Right atrium auricular region (tissue), 2 donors: ENCODE measurements at places on chromosomes 1 and 21. TPM values are rescaled to one million over a fixed set of nuclear protein-coding genes. Genes with fewer than 3 reads are reported as not detected.

DNA sequence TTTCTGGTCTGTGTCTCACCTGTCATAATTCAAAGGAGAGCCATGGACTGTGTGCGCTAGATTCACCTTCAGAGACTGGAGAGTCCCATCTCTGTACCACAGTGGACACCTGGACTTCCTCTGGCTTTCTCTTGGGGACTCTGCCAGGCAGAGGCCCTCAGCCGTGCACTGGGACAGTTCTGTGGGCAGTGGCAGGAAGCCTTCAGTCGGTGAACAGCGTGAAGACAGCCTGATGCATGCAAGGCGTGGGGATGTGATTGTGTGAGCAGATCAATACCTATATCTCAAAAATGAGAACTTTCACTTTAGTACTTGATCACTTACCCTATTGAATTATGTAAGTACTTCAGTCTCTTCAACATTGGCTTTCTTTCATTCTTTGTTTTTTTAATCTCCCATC lies 245.3 kb downstream of the DISC1 start:
- H3K36me3 ChIP-seq: no peaks in the 10 kb centered on the region
- no peak for DNase-seq
- H3K27ac ChIP-seq: no peak overlapping the region
- no peaks in the 10 kb centered on the region for H3K27me3 ChIP-seq
- no peak overlapping the region for H3K4me3 ChIP-seq

GRCh38 chr1:82225421-82226185 lies 424.9 kb downstream of the ADGRL2 start:
- peaks cover 30% of the 10 kb centered on the region for H3K4me1 ChIP-seq
- DNase-seq: no peak
- no peak overlapping the region for H3K4me3 ChIP-seq
- no peaks in the 10 kb centered on the region for H3K36me3 ChIP-seq
- H3K27ac ChIP-seq: no peak overlapping the region

GRCh38 chr21:16082038-16082816 lies 352.4 kb downstream of the USP25 start:
- H3K27me3 ChIP-seq: no peaks in the 10 kb centered on the region
- H3K4me1 ChIP-seq: no peaks in the 10 kb centered on the region
- H3K36me3 ChIP-seq: no peaks in the 10 kb centered on the region
- H3K4me3 ChIP-seq: no peak overlapping the region

DNA sequence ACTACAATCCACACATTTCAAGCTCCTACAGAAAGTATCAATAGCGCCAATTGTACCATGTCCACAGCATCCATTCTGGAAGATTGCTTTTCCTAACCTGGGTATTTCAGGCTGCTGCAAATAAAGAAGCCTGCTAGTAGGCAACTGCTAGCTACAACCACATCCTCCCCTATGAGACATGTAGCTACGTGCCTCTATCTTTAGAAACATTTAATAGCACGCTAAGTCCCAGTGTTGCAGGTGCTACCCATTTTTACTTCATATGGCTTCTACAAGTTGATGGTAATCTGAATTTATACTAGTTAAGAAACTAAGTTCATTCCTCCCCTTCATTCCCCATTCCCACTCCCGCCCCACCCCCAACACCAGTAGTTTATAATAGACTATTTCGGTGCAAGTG lies 7.4 kb upstream of the AMPD1 start:
- DNase-seq: no peak
- H3K36me3 ChIP-seq: peaks cover 16% of the 10 kb centered on the region
- H3K27me3 ChIP-seq: no peaks in the 10 kb centered on the region
- no peak overlapping the region for H3K4me3 ChIP-seq
- no peak overlapping the region for H3K27ac ChIP-seq
- H3K4me1 ChIP-seq: no peaks in the 10 kb centered on the region

The ZNF683 gene
- not detected for total RNA-seq

The GDAP2 gene
- total RNA-seq: 13.2 TPM
